ENCODE measurements at places on chromosomes 16 and 17. TPM values are rescaled to one million over a fixed set of nuclear protein-coding genes. Genes with fewer than 3 reads are reported as not detected.
A peak's percentile ranks its signal among the peaks of the same experiment; 100 is the strongest.

DNA sequence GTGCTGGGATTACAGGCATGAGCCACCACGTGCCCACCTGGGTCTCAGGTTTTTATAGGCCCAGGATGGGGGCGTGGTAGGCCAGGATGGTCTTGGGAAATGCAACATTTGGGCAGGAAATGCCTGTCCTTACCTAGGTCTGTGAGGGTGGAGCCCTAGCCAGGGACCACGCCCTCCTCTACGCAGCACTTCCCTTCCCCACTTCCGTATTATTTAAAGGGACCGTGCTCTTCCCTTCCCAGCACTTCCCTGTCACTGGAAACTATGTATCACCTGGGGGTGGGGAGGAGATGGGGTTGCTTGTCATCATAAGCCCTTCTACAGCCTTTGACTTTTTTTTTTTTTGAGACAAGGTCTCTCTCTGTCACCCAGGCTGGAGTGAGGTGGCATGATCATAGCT lies 238.9 kb upstream of the NLRP1 start:
- H3K4me3 ChIP-seq, result no peak overlapping the region
- H3K27ac ChIP-seq, result no peak overlapping the region
- H3K27me3 ChIP-seq, result peaks cover 21% of the 10 kb centered on the region
- H3K36me3 ChIP-seq, result no peaks in the 10 kb centered on the region
- DNase-seq, result no peak
- no peaks in the 10 kb centered on the region for H3K4me1 ChIP-seq

DNA sequence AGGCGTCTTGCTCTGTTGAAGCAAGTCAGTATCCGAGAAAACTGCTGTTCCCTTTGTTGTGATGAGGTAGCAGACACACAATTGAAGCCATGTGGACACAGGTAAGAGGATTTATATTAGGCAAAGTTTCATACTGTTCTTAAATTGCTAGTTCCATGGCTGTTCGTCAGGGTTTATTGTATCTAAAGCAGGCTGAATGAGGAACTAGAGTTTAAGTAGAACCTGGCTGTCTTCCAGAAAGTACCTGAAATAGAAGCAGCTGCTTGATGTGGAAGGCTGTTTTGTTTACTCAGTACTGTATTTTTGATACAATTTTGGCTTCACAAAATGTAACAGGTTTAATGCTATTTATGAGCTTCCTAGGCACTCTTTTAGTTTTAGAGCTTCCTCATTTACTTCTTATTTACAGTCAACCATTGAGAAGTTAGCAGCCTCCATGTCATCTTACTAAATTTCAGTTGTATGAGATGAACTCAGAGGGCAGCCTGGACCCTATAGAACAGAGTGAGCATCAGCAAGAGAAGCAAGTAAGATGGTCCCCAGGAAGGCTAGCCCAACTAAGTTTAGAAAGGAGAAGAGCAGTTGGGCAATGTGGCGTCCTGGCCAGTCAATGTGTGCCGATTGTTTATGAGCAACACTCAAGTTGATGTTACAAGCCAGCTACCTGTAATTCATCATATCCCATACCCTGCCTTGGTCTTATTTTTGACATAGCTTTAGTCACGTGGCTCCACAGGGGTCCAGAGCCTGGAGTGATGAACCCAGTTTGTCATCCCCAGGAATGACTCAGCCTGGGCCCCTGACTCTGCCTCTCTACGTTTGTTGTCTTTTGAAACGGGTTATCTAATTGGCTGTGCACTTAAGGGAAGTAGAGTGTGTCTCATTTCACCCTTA lies 9.7 kb upstream of the ARL2BP start:
- peak overlapping the region; percentile 10 for H3K27ac ChIP-seq
- H3K27me3 ChIP-seq, result no peaks in the 10 kb centered on the region
- H3K4me3 ChIP-seq, result no peak overlapping the region
- H3K4me1 ChIP-seq, result peaks cover 5% of the 10 kb centered on the region

GRCh38 chr16:12344577-12345343 lies 368.2 kb downstream of the SNX29 start:
- H3K4me3 ChIP-seq, result no peak overlapping the region
- H3K36me3 ChIP-seq, result peaks cover 1% of the 10 kb centered on the region
- no peak overlapping the region for H3K27ac ChIP-seq
- no peaks in the 10 kb centered on the region for H3K27me3 ChIP-seq

DNA sequence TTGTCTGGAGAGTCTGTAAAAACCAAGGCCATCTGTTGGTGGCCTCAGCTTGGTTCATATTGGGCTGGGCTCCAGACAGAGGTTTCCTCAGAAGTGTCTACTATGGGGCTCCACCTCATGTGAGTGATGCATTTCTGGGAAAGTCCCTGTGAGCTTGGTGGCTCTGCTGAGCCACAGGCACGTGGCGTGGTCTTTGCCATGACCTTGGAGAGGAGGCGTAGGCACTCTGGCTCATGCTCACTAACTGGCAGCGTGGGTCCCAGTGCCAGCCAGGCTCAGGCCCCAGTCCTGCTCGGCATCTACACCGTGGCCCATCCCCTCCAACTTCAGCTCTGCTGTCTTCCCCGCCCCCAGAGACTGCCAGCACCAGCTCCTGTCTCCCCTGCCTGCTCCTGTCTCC lies 10.7 kb upstream of the SMTNL2 start:
- H3K27me3 ChIP-seq, result peaks cover 6% of the 10 kb centered on the region
- DNase-seq, result peak; percentile 72
- no peaks in the 10 kb centered on the region for H3K36me3 ChIP-seq
- no peak overlapping the region for H3K4me3 ChIP-seq
- peak overlapping the region; percentile 9 for H3K27ac ChIP-seq
- H3K4me1 ChIP-seq, result peaks cover 15% of the 10 kb centered on the region

GRCh38 chr16:74607310-74607961 lies 522 bp upstream of the GLG1 start:
- H3K27me3 ChIP-seq, result no peaks in the 10 kb centered on the region
- H3K4me1 ChIP-seq, result peaks cover 44% of the 10 kb centered on the region
- H3K4me3 ChIP-seq, result peak overlapping the region; percentile 97
- H3K36me3 ChIP-seq, result peaks cover 20% of the 10 kb centered on the region

GRCh38 chr17:77230436-77230830 lies 89.7 kb downstream of the SEC14L1 start:
- no peak overlapping the region for H3K4me3 ChIP-seq
- H3K36me3 ChIP-seq, result no peaks in the 10 kb centered on the region
- no peak overlapping the region for H3K27ac ChIP-seq
- H3K4me1 ChIP-seq, result peaks cover 13% of the 10 kb centered on the region
- H3K27me3 ChIP-seq, result no peaks in the 10 kb centered on the region

DNA sequence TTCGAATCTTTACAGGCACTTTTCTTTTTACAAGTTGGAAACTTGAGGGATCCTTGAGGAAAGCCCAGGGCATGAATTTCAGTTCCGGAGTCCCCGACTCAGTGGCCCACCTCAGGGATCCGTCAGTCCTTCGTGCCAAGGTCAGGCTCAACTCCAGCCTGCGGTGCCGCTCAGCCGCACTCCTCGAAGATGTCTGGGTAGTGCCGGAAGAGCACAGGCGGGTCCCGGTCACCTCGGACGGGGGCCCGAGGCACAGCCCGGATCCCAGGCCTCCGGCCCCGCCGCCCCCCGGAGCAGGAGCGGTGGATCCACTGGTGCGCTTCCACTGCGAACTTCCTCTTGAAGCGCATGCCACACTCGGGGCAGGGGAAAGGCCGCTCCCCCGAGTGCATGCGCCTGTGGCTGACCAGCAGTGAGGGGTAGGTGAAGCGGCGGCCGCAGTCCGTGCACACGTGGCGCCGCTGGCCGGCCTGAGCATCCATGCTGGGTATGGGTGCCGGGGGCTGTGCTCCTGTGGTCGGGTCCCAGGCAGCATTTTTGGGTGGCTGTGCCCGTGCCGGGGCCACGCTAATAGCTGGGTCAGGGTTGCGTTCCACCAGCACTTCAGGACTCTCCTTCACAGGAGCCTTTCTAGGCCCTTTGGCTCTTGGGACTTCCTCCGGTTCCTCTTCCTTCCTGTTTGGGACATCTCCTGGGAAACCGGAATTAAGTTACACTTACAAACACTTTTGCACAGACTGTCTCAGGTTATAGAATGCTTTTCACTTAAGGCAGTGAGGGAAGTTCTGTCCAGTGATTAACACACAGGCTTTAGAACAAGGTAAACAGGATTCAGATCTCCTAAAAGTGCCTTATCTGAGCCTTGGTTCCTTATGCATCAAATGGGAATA lies 1.5 kb downstream of the ZNF688 start:
- no peak overlapping the region for H3K27ac ChIP-seq
- peak overlapping the region; percentile 95 for H3K4me3 ChIP-seq
- no peaks in the 10 kb centered on the region for H3K27me3 ChIP-seq
- H3K4me1 ChIP-seq, result peaks cover 37% of the 10 kb centered on the region
- H3K36me3 ChIP-seq, result peaks cover 4% of the 10 kb centered on the region
- no peak for DNase-seq

- H3K27me3 ChIP-seq, result no peaks in the 10 kb centered on the region
- no peak for DNase-seq
- H3K4me1 ChIP-seq, result peaks cover 49% of the 10 kb centered on the region
These were observed 58.3 kb downstream of the RAI1 start for GRCh38 chr17:17739388-17740066.

GRCh38 chr17:40459636-40460603 lies 16.7 kb downstream of the IGFBP4 start:
- no peaks in the 10 kb centered on the region for H3K27me3 ChIP-seq
- H3K36me3 ChIP-seq, result no peaks in the 10 kb centered on the region
- no peaks in the 10 kb centered on the region for H3K4me1 ChIP-seq
- DNase-seq, result no peak

- H3K27ac ChIP-seq, result no peak overlapping the region
- H3K27me3 ChIP-seq, result no peaks in the 10 kb centered on the region
- peaks cover 3% of the 10 kb centered on the region for H3K4me1 ChIP-seq
These were observed 47.3 kb downstream of the ZCCHC14 start for GRCh38 chr16:87445486-87445885.

GRCh38 chr16:4192206-4192605 lies 49.7 kb downstream of the SRL start:
- no peak overlapping the region for H3K27ac ChIP-seq
- DNase-seq, result no peak
- H3K27me3 ChIP-seq, result no peaks in the 10 kb centered on the region
- H3K4me3 ChIP-seq, result no peak overlapping the region
- no peaks in the 10 kb centered on the region for H3K4me1 ChIP-seq

GRCh38 chr17:77002103-77003045 lies 134.2 kb downstream of the MGAT5B start:
- H3K4me3 ChIP-seq, result no peak overlapping the region
- no peak for DNase-seq
- H3K4me1 ChIP-seq, result peaks cover 20% of the 10 kb centered on the region
- H3K27me3 ChIP-seq, result no peaks in the 10 kb centered on the region
- no peaks in the 10 kb centered on the region for H3K36me3 ChIP-seq

- DNase-seq, result peak; percentile 73
- peaks cover 12% of the 10 kb centered on the region for H3K4me1 ChIP-seq
These were observed 39.6 kb upstream of the MEOX1 start for GRCh38 chr17:43701318-43701743.

The ZFPM1 gene
- 6.9 TPM for total RNA-seq

The CALB2 gene
- not detected for total RNA-seq

The ANKFN1 gene
- not detected for total RNA-seq

The SPDYE4 gene
- not detected for total RNA-seq

The CFAP97D1 gene
- not detected for total RNA-seq

The CHST5 gene
- not detected for total RNA-seq

The KRTAP4-6 gene
- not detected for total RNA-seq

The SLC16A5 gene
- 2.1 TPM for total RNA-seq
